ENCODE measurements at places on chromosomes 12 and 14.
A peak's percentile ranks its signal among the peaks of the same experiment; 100 is the strongest.

DNA sequence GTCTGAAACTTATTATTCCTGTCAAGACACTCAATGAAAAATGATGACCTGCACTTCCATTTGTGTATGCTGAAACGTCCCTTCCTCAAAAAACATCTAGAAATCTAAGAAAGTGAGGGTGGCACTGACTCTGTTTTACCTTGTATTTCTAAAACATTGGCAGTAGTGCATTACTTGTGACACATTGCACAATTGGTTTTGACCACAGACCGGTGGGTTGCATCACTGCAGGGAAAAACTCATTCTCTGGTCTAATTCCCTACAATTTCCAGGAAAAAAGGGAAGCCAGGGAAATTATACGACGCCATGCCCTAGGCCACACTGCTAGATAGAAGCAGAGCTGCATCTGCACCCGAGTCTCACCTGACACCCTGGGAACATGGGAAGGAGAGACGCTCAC, 156.7 kb downstream of the NTF3 start:
- DNase-seq, result no peak

DNA sequence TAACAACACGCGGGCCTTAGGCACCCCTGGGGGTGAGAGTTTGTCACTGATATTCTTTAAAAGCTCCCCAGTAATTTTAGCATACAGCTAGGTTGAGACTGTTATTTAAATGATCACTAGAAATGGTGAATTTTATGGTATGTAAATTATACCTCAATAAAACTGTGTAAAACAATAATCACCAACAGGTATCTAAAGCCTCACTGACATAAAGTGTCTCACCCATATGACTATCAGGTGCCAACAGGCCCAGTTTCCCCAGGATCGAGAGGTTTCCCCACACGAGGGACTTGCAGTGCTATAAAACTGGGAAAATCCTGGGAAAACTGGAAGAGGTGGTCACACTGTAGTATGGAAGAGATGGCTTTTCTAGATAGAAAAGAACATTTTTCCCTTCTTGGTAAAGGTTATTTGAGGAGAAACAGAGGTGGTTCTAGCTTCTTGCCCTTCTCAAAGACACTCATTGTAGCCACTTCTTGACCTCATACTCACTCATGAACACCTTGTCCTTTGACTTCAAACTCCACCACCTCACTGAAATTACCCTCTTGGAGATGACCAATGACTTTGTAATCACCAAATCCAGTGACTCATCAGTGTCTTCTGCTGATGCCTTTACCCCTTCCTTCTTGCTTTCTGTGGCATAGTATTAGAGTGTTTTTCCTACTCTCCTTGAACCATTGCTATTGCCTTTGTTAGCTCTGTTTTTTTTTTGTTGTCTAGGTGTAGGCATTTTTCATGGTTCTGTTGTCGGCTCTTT, 24.8 kb upstream of the NUBPL start:
- DNase-seq, result no peak

DNA sequence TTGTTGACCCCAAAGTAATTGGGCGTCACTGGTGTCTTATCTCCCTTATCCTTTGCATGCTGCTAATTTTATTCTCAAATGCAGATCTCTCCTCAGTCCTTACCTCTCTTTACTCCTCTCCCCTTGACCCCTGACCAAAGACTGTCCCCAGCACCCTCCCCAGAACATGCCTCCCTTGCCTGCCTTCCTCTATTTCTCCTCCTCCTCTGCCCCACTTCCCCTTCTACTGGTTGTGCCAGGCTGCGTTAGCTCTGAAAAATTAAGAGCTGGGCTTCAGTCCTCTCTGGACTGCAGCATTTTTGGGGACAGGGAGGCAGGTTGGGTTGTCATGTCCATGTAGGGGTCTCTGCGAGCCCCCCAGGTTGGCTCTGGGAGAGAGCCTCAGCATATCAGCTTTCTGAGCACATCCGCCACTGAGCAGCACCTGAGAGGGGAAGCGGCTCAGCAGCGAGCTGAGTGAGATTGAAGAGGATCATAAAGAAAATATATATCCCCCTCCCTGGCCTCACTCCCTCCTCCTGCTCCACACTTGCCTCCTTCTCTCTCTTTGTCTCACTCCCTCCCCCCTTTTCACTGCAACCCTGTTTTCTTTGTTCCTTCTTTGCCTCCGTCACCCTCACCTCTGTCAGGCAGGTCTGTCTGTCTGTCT, 6.4 kb upstream of the CISTR start:
- no peak for DNase-seq

- DNase-seq, result no peak
Measured at GRCh38 chr12:53223389-53224060, 8.5 kb downstream of the RARG start.

DNA sequence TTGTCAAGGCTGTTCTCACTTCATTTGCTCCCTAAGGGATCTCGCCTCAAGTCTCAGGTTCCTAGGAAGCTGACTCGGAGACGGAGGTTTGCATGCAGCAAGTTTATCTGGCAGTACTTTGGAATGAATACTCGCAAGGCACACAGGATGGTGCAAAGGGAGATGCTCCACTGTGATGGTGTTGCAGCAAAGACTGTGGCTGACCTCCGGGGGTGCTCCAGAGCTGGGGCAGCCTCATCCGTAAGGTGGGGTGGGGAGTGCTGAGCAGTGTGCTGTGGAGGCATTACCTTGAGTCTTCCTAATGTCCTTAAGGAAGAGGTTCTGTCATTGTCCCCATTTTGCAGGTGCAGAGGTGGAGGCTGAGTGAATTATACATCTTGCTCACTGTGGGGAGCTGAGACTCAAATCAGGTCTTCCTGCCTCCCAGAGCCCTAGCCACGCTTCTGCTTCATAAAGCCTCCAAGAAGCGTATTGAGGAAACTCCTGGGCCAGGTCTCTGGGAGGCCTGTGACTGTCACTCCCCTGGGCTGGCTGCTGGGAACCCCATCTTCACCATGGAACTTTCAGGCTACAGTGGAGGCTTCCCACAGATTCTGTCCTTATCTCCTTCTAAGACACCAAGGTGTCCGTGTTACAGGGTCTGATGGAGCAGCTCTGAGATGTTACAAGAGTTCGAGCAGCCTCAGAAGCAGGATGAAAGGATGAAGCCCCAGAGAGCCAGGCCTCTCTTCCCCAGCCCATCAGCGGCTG, 39.5 kb downstream of the GALNT16 start:
- DNase-seq, result no peak

- no peak for DNase-seq
Measured at GRCh38 chr12:81809829-81810595, 50.9 kb upstream of the PPFIA2 start.

- DNase-seq, result no peak
Measured at GRCh38 chr12:2318286-2318685, 265.5 kb downstream of the CACNA1C start.

DNA sequence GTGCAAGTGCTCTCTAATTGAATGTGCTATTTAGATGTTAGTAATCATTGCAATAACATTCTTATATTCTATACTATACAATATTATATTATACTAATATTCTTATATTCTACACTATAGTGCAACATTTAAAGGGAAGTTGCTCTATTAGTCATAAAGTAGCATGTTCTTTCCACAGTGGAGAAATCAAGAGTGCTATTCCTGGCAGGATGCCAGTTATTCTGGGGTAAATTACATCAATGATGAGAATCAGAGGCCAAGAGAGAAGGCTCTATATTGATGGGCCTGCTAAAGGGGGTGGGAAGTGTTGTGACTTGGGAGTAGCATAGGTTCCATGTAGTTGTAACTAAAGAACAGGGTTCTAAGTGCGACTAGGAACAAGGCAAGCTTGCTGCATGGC, 121.5 kb downstream of the SLC15A5 start:
- no peak for DNase-seq

- DNase-seq, result no peak
Measured at GRCh38 chr12:90773491-90773890, 181.5 kb downstream of the CCER1 start.

DNA sequence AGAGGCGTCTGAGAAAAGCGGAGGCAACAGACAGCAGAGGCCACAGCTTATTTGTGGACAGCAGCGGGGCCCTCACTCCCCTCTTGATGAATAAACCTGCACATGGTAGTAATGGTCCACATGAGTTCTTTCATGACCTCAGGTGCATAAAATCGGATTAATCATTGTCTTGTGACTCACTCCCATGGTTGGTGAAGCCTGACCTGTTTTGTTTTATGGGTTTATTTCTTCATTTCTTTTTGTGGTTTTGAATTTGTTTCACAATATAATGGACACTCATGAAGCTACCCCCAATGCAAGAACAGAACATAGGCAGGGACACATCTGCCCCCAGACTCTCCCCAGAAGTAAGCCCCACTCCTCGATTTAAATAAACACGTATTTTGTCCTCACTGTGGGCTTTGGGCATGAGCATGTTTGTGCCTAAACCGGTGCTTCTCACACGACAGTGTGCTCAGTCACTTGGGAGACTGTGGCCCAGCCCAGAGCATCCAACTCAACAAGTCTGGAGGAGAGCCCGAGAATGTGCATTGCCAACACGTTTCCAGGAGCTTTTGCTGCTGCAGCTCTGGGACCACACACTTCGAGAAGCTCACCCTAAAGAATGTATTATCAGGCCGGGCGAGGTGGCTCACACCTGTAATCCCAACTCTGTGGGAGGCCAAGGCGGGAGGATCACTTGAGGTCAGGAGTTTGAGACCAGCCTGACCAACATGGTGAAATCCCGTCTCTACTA, 116.1 kb downstream of the SCARB1 start:
- DNase-seq, result no peak

DNA sequence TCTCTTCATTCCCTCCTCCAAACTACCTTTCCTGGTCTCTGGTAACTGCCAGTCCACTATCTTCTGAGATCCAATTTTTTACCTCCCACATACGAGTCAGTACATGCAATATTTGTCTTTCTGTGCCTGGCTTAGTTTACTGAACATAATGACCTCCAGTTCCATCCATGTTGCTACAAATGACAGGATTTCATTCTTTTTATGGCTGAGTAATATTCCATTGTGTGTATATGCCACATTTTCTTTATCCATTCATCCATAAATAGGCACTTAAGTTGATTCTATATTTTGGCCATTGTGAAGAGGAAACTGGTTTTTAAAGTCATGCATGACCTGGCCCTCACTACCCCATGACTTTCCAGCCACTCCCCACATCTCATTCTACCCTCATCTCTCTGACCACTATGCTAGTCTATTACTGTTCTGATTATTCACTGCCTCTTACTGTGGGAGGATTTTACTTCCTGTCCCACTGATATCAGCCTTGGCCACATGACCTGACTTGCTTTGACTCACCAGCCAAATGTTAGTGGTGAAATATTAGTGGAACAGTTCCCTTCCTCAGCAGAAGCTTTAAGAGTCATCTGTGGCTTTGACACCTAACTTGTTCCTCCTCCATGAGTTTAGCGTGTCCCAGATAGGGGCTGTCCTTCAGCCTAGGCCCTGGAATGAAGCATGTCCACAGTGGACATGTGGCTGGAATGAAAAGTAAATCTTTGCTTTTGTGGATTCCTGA, 52.2 kb downstream of the GOLGA5 start:
- no peak for DNase-seq

- DNase-seq, result peak; percentile 32
Measured at GRCh38 chr12:3365463-3366411, 125.3 kb upstream of the PRMT8 start.

- peak; percentile 37 for DNase-seq
Measured at GRCh38 chr14:73771848-73772638, 57.9 kb upstream of the PNMA1 start.

DNA sequence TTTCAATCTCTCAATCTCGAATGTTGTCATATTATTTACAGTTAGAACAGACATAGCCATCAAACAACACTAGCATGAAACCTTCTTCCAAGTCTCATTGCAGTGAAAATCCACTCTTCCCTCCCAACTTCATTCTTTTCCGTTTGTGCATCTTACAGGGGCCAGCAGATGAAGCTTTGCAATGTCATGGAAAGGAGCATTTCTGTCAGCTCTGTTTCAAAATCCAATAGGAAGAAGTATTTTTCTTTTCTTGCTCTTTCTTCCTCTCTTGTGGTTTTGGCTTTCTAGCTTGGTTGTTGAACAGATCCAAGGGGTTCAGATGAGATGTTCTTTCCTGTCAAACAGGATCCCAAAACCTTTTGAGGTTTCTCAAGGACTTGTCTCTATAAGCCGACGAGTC, 416.6 kb downstream of the AEBP2 start:
- no peak for DNase-seq

- DNase-seq, result no peak
Measured at GRCh38 chr12:110760204-110760609, 17.5 kb upstream of the PPP1CC start.

DNA sequence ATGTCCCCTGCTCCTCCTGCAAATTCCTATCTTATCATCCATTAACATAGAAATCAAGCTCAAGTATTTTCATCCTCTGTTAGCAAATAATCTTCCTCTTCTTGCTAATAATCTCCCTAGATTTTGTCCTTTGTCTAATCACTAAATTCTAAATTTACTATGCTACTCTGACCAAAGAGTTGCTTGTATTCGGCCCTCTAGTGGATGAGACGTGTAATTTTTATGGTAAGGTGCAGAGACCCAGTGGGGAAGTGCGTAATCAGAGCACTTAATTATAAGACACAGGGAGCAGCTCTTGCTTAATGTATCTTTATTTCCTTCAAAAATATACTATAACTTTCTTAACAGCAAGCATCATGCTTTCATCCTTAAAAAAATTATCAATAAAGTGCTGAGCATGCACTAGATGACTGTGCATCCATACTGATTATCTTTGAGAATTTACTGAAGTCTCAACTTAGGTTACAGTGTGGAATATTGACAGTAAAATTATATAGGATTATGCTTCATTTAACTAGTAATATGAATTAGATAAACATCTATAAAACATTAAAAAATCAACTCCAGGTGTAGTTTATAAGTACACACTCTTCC, 212.6 kb downstream of the SLC16A7 start:
- peak; percentile 42 for DNase-seq

- no peak for DNase-seq
Measured at GRCh38 chr12:111150360-111150759, 218.5 kb downstream of the PHETA1 start.

- DNase-seq, result no peak
Measured at GRCh38 chr12:101619026-101619786, 24.4 kb downstream of the MYBPC1 start.

DNA sequence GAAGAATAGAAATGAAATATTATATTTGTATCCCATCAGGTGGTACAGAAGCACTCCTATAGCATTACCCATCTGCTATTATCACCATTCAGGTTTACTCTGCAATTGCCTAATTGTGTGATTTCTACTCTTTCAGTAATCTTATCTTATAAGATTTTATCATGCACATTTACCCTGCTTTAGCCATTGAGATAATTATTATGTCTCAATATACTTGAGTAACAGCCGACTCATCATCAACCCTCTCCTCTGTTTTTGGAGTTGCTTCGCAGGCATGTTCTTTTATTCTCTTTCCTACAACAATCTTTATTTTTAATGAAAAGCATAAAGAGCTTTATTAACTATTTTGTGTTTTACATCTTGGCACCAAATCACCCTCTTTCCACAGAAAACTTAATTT, 419.9 kb downstream of the LRIG3 start:
- DNase-seq, result no peak

DNA sequence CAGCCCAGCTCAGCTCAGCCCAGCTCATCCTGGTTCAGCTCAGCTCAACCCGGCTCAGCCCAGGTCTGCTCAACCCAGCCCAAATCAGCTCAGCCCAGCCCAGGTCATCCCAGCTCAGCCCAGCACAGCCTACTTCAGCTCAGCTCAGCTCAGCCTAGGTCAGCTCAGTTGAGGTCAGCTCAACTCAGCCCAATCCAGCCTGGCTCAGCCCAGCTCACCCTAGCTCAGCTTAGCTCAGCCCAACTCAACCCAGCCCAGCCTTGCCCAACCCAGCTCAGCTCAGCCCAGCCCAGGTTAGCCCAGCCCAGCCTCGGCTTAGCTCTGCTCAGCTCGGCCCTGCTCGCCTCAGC, 332.3 kb downstream of the TMEM121 start:
- no peak for DNase-seq

All from cerebellum (tissue), 4 donors.